IMR-90 (cell line): ENCODE measurements at places on chromosomes 5 and 9. TPM values are rescaled to one million over a fixed set of nuclear protein-coding genes. Genes with fewer than 3 reads are reported as not detected.

Gene ZFP2
- total RNA-seq, result 0.18 and 0.56 TPM in 2 replicates

Gene MSX2
- total RNA-seq, result 1.9 and 2.2 TPM in 2 replicates

Gene RNF208
- not detected in 2 replicates for total RNA-seq

Gene FBXO38
- 70.1 and 86.7 TPM in 2 replicates for total RNA-seq

Gene EGR1
- 2.9 and 5.8 TPM in 2 replicates for total RNA-seq

Gene SIT1
- total RNA-seq, result not detected in 2 replicates

Gene SPAG8
- total RNA-seq, result 0.28 and 0.72 TPM in 2 replicates

Gene RLN1
- total RNA-seq, result not detected in 2 replicates

Gene F2RL2
- total RNA-seq, result 18.1 and 21.7 TPM in 2 replicates

Gene GABBR2
- 19.4 and 20.3 TPM in 2 replicates for total RNA-seq

Gene ECSCR
- 3.1 and 3.9 TPM in 2 replicates for total RNA-seq

Gene KCNMB1
- not detected in 2 replicates for total RNA-seq

Gene PTGES
- 2.8 and 3.2 TPM in 2 replicates for total RNA-seq

Gene FYB1
- not detected in 2 replicates for total RNA-seq

Gene C9
- total RNA-seq, result not detected in 2 replicates

Gene PDLIM4
- total RNA-seq, result 61.1 and 97.5 TPM in 2 replicates

Gene SDHA
- total RNA-seq, result 105 and 122 TPM in 2 replicates

Gene SGTB
- total RNA-seq, result 15.1 and 25.6 TPM in 2 replicates

Gene FLT4
- total RNA-seq, result under 0.01 and 0.28 TPM in 2 replicates

Gene PTPN3
- 0.72 and 0.83 TPM in 2 replicates for total RNA-seq

Gene PRRC2B
- total RNA-seq, result 19.4 and 22.2 TPM in 2 replicates

Gene GLRA1
- not detected in 2 replicates for total RNA-seq

Gene QRFP
- total RNA-seq, result not detected in 2 replicates

Gene FNIP1
- 34.1 and 40.0 TPM in 2 replicates for total RNA-seq

Gene DNAI1
- total RNA-seq, result not detected in 2 replicates

Gene CCDC192
- not detected in 2 replicates for total RNA-seq

Gene C5orf58
- not detected in 2 replicates for total RNA-seq

Gene CNTNAP3
- total RNA-seq, result 0.90 and 1.1 TPM in 2 replicates

Gene AGXT2
- not detected in 2 replicates for total RNA-seq

Gene SV2C
- total RNA-seq, result not detected in 2 replicates

Gene C1QTNF3
- total RNA-seq, result 0.28 and 1.4 TPM in 2 replicates

Gene SOWAHA
- total RNA-seq, result under 0.01 TPM in 1 of 2 replicates, not detected in the other

Gene SLC4A9
- not detected in 2 replicates for total RNA-seq
